ENCODE measurements at places on chromosomes 7 and 10. TPM values are rescaled to one million over a fixed set of nuclear protein-coding genes. Genes with fewer than 3 reads are reported as not detected.

- no peaks in the 10 kb centered on the region for H3K36me3 ChIP-seq
- H3K4me1 ChIP-seq: peaks cover 16% of the 10 kb centered on the region
- no peak for DNase-seq
- no peak overlapping the region for H3K4me3 ChIP-seq
- H3K27ac ChIP-seq: no peak overlapping the region
- no peaks in the 10 kb centered on the region for H3K27me3 ChIP-seq
These were observed 13.8 kb upstream of the CLIP2 start for GRCh38 chr7:74275401-74275881.

FBXW4 gene
- 38.0 TPM for total RNA-seq

- DNase-seq: no peak
- peaks cover 4% of the 10 kb centered on the region for H3K36me3 ChIP-seq
- no peak overlapping the region for H3K27ac ChIP-seq
- H3K4me3 ChIP-seq: no peak overlapping the region
- no peaks in the 10 kb centered on the region for H3K4me1 ChIP-seq
- no peaks in the 10 kb centered on the region for H3K27me3 ChIP-seq
These were observed 41.4 kb downstream of the STAM start for GRCh38 chr10:17685233-17685840.

SGMS1 gene
- 30.5 TPM for total RNA-seq

GRCh38 chr7:10939237-10939910 is 34.3 kb upstream of the PHF14 start:
- DNase-seq: no peak
- H3K4me1 ChIP-seq: peaks cover 8% of the 10 kb centered on the region
- peak overlapping the region; percentile 83 for H3K4me3 ChIP-seq

AGAP5 gene
- 6.3 TPM for total RNA-seq

HOXA3 gene
- 4.7 TPM for total RNA-seq

DNA sequence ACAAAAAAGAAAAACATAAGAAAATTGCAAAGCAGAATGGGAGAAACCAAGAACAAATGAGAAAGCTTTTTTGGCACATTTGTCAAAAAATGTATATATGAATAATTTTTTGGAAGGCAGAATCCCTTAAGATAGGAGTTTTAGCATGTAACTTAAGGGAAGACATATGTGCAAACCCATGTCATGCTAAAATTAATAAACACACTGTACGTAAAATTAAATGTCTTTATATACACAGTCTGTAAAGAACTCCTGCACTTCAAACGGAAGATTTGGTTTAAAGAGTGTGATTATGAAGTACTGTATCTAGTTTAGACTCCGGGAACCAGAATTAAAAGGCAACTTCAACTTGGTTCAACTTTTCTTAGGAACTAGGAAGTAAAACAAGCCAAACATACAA is 369.9 kb upstream of the TEX47 start:
- H3K27me3 ChIP-seq: no peaks in the 10 kb centered on the region
- no peaks in the 10 kb centered on the region for H3K36me3 ChIP-seq
- DNase-seq: no peak
- no peaks in the 10 kb centered on the region for H3K4me1 ChIP-seq
- no peak overlapping the region for H3K27ac ChIP-seq
- H3K4me3 ChIP-seq: no peak overlapping the region

NPSR1 gene
- total RNA-seq: 0.31 TPM

- H3K27ac ChIP-seq: no peak overlapping the region
- H3K4me1 ChIP-seq: no peaks in the 10 kb centered on the region
- H3K27me3 ChIP-seq: no peaks in the 10 kb centered on the region
- H3K4me3 ChIP-seq: no peak overlapping the region
- H3K36me3 ChIP-seq: peaks cover 39% of the 10 kb centered on the region
These were observed 26.3 kb upstream of the SH3PXD2A start for GRCh38 chr10:103881416-103882284.

IL6 gene
- 0.44 TPM for total RNA-seq

DNA sequence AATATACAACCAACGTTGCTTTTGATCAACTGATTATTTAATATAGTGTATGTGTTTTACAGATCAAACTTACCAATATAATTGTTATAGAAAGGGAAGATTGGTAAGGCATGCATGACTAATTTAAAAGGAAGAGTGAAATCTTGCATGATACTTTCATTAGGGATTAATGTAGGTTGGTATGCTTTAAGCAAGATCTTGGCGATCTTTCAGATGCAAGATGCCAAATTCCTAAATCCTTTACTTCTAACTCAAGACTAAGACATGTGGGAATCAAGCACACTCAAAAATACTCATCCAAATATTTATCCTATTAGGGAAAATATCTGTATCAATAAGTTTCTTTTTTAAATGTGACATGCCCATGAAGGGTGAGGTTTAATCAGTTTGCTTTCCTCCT is 321.4 kb upstream of the MEOX2 start:
- H3K4me3 ChIP-seq: no peak overlapping the region
- no peaks in the 10 kb centered on the region for H3K36me3 ChIP-seq
- no peak for DNase-seq
- no peaks in the 10 kb centered on the region for H3K27me3 ChIP-seq

GRCh38 chr7:137073571-137074325 is 205.3 kb downstream of the CHRM2 start:
- H3K27ac ChIP-seq: no peak overlapping the region
- no peak for DNase-seq
- no peaks in the 10 kb centered on the region for H3K36me3 ChIP-seq
- no peak overlapping the region for H3K4me3 ChIP-seq

DLX6 gene
- total RNA-seq: not detected

DNA sequence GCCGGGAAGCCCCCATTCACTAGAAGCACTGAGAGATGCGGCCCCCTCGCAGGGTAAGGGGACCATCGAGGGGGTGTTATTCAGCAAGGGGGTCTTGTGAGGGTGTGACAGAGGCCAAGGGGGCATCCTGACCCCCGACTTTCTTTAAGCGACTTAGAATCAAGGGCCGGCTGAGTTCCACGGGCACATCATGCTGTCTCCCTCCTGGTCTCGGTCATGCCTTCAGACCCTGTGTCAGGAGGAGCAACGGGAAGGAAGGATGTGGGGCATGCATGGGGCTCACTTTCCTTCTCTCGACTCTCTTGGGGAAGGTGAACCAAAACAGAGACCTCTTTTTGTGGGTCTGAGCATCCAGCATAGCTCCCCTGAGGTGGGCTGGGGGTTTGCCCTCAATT is 2.5 kb downstream of the ACSL5 start:
- H3K27ac ChIP-seq: peak overlapping the region; percentile 17
- H3K36me3 ChIP-seq: no peaks in the 10 kb centered on the region
- H3K4me3 ChIP-seq: peak overlapping the region; percentile 31
- H3K4me1 ChIP-seq: no peaks in the 10 kb centered on the region
- no peak for DNase-seq
- no peaks in the 10 kb centered on the region for H3K27me3 ChIP-seq

DNA sequence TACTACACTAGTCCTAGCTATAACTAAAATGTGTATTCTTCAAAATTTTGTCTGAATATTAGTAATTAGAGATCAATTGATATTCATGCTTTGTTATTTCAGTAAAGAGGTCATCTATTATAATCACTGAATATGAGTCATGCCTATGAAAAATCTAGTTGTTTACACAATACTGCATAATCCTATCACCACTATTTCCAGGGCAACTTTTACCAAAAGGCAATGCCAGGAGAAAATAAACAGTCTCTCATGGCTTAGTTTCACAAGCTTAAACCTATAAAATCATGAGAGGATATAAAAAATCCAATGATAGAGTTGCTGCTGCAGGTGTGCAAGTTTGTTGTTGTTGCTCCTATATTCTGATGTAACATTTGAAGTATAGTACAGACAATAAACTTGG is 149.9 kb upstream of the COL1A2 start:
- H3K27ac ChIP-seq: no peak overlapping the region
- no peak overlapping the region for H3K4me3 ChIP-seq
- DNase-seq: no peak
- H3K36me3 ChIP-seq: no peaks in the 10 kb centered on the region
- no peaks in the 10 kb centered on the region for H3K27me3 ChIP-seq

DNA sequence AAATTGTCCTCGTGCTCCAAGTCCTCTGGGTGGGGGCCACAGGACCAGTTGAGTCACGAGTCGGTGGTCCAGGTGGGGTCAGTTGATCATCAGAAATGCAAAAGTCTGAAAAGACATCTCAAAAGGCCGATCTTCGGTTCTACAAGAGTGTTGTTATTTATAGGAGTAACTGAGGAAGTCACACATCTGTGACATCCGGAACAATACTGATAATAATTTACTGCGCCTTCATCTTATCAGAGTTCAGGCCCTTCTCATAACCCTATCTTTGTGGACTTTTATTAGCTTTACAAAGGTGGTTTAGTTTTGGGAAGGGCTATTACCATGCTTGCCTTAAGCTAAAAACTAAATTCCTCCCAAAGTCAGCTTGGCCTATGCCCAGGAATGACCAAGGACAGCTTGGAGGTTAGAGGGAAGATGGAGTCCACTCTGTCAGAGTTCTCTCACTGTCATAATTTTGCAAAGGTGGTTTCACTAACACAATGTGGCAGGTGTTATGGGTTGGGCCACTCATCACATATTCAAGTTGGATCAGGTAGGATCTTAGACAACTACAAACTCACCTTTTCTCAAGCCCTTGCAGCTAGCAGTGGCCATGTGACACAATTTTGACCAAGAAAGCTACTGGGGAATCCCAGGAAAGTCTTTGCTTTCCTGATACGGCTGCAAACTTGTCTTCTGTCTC is 54.7 kb upstream of the CHST3 start:
- DNase-seq: no peak
- no peaks in the 10 kb centered on the region for H3K36me3 ChIP-seq
- no peak overlapping the region for H3K4me3 ChIP-seq
- no peak overlapping the region for H3K27ac ChIP-seq
- H3K27me3 ChIP-seq: no peaks in the 10 kb centered on the region

DNA sequence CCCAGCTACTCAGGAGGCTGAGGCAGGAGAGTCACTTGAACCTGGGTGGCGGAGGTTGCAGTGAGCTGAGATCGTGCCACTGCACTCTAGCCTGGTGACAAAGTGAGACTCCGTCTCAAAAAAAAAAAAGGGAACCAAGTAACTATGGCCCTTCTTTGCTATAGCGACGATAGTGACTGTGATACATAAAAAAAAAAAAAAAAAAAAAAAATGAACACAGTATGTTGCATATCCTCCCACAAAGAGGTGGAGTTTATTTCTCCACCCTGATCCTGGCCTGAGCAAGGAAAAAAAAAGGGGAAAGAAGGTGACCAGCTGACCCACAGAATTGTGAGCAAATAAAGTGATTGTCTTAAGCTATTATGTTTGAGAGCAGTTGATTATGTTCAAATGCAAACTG is 42.3 kb upstream of the STEAP1B start:
- no peak for DNase-seq
- H3K36me3 ChIP-seq: no peaks in the 10 kb centered on the region
- H3K4me3 ChIP-seq: no peak overlapping the region

GRCh38 chr7:51316262-51316665 is 345 bp downstream of the COBL start:
- peaks cover 39% of the 10 kb centered on the region for H3K27me3 ChIP-seq
- H3K27ac ChIP-seq: peak overlapping the region; percentile 69
- H3K4me1 ChIP-seq: peaks cover 9% of the 10 kb centered on the region
- H3K36me3 ChIP-seq: no peaks in the 10 kb centered on the region
- peak overlapping the region; percentile 65 for H3K4me3 ChIP-seq

KAZALD1 gene
- 60.2 TPM for total RNA-seq

CLCN1 gene
- total RNA-seq: 1.1 TPM

DNA sequence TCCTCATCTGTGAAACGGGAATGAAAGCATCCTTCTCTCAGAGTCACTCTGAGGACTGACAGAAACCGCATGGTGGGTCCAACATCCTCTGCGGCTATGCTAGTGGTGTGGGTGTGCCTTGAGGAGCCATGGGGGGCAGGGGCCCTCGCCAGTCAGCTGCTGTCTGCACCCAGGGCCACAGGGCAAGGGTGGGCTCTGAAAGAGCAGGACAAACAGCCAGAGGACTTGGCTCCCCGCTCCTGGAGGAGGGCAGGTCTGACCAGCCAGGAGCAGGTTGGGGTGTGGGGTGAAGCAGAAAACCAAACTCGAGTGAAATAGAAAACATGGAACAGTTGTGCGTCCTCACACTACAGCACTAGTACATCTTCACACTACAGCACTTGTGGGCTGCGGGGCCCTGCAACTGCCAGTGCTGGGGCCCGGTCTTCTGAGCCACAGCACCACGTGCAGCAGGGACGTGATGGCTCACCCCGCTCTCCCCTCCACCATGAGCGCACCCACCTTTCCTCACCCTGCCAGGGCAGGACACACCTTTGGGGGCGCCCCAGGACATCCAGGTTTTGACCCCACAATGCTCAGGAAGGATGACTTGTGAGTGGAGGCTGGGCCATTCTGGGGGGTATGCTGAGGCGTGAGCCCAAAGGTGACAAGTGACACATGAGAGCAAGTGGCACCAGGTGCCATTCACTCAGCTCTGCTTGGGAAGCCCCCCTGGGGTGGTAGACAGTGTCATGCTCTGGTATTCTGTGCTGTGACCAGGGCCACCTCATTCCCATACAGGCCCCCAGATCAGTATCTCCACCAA is 96.1 kb upstream of the RET start:
- no peak overlapping the region for H3K27ac ChIP-seq
- no peak overlapping the region for H3K4me3 ChIP-seq
- peaks cover 4% of the 10 kb centered on the region for H3K27me3 ChIP-seq
- H3K4me1 ChIP-seq: no peaks in the 10 kb centered on the region

DNA sequence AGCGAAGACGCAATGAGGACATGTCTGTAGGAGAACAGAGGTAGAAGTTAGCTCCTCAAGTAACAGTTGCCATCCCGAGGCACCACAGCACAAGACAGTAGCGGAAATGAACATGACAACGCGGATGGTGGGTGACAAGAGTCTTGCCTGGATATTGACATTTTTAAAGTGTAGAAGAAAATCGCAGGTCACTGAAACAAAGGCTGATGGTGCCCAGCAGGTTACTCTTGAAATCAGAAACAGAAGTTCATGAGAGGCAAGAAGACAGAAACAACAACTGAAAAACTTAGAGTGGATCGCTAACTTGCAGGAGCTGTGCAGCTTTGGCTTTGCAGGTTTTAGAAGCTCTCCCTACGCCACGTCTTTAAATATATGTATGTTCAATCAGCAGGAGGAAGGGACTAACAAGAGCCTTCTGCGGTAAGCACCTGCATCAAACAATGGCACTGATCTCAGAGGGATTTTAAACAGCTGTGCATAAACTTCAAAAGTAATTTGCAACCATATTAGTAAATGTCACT is 1.8 kb downstream of the PRKCQ start:
- peaks cover 7% of the 10 kb centered on the region for H3K4me1 ChIP-seq
- H3K4me3 ChIP-seq: no peak overlapping the region
- no peak overlapping the region for H3K27ac ChIP-seq
- H3K27me3 ChIP-seq: peaks cover 16% of the 10 kb centered on the region
- peaks cover 1% of the 10 kb centered on the region for H3K36me3 ChIP-seq
- no peak for DNase-seq

All from muscle of leg (tissue), 16 donors.